ENCODE measurements at places on chromosomes 6 and 20.

DNA sequence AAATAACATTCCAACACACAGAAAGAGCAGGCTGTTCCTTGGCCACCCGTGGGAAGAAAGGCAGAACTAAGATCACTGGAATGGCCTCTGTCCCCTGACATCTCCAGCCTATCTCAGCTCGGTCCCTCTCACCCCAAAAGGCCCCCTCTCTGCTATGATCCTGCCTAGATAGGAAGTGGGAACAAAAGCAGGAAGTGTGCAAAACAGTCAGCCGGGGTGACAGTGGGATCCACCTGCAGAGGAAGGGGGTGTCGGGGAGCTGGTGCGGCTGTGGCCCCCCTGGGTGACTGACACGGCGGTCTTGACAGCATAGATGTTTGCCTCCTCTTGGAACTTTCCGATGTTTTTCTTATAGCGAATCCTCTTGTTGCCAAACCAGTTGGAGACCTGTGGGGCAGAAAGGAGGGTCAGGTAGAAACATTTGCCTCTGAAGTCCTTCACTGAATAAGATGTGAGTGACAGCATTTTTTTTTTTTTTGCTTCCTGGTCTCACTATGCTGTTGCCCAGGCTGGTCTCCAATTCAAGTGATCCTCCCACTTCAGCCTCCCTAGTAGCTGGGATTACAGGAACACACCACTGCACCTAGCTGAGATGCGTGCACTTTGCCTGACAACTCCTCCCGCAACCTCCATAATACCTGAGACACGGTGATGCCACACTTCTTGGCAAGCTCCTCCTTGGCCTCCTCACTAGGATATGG is 2.8 kb downstream of the PBX2 start:
- DNase-seq = no peak

- no peak for DNase-seq
These were observed 19.9 kb downstream of the SLC2A4RG start for GRCh38 chr20:63759377-63759901.

- no peak for DNase-seq
These were observed 361.5 kb downstream of the EPM2A start for GRCh38 chr6:145373826-145374225.

DNA sequence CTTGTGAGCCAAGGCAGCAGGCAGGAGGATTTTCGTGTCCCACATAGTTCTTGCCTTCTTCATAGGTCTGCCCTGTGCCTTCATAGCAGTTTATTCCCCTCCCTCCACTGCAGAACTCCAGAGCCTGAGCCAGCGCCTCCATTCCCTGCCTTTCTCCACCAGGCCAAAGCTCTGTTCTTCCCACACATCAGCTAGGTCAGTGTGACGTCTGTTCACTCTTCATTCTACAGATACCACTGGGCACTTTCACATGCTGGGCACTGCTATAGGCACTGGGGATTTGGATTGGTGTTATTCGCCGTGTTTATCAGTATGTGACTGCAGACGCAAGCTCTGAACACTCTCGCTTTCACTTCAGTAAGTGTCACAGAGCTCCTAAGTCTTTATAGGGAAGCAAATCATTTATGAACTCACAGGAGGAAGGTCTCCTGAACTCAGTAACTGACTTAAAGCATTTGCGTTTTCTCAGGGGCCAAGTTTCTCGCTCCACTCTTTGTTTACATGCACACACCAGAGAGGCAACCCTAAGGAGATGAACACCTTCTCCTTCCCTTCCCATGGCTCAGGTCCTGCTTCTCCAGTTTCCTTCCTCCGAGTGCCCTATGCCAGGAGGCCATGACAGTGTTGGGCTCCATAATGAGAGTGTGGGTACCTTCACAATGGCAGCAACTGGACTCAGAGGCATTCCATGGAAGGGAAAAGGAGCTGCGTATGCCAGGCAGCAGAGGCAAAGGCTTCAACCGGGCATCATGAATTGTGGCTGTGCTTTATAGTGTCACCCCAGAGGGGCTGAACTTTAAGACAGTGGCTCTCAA is 6.3 kb upstream of the APMAP start:
- DNase-seq = no peak

- peak; percentile 31 for DNase-seq
These were observed 52.8 kb upstream of the UST start for GRCh38 chr6:148693882-148694484.

DNA sequence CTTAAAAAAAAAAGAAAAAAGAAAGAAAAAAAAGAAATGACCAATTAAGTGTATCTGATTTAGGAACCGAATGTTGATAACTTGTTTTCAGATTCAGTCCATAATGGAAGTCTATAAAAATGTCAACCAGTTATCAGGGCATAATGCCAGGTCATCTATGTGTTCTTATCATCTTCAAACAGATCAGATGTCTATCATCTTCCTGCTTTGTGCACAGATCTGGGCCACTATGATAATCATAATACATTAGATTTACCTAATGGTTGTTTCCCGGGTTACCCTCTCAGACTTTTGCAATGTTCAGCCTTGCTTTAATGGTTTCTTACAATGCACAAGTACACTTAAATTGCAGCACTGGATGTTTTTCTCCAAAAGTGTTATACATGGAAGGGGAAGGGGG is 100.6 kb downstream of the NKAIN2 start:
- DNase-seq = no peak

DNA sequence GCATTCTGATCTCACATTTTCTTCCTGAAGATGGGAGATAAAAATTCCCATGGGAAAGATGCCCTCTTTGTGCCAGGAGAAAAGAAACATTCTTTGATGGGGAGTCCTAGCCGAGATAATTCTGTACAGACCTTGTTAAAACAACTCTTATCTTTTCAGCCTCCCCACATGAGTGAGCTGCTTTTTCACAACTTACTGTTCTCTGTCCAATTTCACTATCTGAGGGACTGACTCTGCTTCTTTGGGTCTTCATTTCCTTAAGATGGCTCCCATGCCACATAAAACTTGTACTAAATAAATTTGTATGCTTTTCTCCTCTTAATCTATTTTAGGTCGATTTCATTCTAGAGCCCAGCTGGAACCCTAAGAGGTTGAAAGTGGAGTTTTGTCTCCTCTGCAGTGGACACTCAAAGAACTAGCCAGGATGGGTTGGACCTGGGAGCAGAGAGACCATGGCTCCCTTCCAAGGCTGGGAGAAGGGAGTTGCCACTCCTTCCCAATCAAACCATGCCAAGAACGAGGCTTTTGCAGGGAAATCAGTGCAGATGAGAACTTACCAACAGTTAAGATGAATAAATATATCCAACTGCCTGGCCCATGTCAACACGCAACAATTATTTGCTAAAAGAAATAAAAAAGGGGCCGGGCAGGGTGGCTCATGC is 285.8 kb upstream of the SULF2 start:
- no peak for DNase-seq

- no peak for DNase-seq
These were observed 16.4 kb upstream of the KIF25 start for GRCh38 chr6:167980911-167981580.

DNA sequence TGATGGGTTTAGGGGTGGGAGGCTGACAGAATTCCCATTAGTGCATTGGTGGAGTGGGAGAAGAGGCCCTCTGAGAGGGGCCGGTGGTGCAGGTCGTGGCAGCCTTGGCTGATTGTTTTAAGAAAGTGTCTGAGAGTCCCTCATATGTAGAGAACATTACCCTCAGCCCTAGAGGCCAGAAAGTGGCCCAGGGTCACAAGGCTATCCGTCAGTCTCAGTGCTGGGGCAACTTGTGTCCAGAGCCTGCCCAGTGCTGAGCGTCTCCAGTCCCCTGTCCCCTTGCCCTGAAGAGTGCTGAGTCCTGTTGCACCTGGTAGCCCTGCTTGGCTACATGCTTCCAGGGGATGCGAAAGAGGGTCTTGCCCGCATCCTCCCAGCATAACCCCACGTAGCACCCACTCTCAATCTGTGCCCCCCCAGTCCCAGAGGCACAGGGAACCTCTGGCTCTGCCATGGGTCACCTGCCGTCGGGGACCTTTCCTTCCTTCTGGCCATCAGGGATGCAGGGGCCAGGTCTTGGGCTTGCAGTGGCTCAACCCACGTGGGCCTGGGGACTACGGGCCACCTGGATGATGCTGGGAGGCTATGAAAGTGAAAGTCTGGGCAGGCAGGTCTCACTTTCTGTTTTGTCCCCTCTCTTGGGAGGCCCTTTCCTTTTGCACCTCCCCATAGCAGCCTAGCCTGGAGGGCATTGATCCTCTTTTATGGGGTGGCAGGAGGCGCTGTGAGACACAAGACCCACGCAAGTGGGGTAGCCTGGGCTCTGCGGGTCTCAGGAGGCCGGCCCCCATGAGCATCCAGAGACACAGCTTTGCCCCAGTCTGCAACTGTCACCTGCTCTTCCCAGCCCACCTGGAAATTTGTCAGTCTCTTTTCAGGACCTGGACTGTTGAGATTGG is 12.2 kb downstream of the DUSP15 start:
- no peak for DNase-seq

GRCh38 chr6:26537846-26538571 is at the start of gene HMGN4:
Gene HMGN4, plus strand, starts transcription at chr6:26538366. Its CDS starts 6,841 bp downstream, at chr6:26545207.
- peak; percentile 93 for DNase-seq

- no peak for DNase-seq
These were observed 1123.5 kb upstream of the MAP3K7 start for GRCh38 chr6:91710342-91710741.

GRCh38 chr20:52033313-52033712 is 158.3 kb downstream of the ZFP64 start:
- DNase-seq = peak; percentile 43

- DNase-seq = peak; percentile 53
These were observed 1.1 kb downstream of the BAG2 start for GRCh38 chr6:57173056-57173885.

- DNase-seq = peak; percentile 68
These were observed 147.8 kb upstream of the RALGAPA2 start for GRCh38 chr20:20860078-20860806.

DNA sequence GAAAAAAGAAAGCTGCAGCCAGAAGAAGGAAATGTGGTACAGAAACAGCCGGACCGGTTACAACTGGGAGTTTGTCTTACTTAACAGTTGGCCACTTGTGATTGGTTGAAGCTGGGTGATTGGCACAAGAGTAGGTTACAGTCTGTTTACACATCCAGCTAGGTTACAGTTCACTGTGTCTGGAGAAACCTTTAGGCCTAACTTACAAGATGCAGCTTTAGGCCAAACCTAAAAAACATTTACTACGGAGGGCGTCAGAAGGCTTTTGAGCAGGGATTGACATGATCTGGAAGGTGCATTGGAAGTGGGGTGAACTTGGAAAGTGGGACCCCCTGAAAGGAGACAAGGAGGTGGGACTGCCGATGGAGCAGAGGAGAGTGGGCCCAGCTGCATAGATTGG is 122.3 kb downstream of the BANF2 start:
- peak; percentile 24 for DNase-seq

DNA sequence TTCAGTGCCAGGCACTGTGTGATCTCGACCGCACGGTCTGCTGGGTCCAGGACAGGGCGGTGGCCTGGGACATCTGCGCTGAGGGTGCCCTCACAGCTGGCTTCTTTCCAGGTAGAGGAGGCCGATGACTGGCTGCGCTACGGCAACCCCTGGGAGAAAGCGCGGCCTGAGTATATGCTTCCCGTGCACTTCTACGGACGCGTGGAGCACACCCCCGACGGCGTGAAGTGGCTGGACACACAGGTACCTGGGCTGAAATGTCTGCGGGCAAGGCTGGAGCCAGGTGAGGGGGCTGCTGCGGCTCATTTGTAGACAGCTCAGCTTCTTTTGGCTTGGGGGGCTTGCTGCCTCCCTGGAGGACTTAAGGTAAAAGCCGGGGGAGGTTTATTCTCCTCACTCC is 26.6 kb downstream of the PYGB start:
- DNase-seq = no peak

Measured in Caki2 (cell line).